Epithelial cell of proximal tubule (primary cell): ENCODE measurements at places on chromosomes 7 and 10. TPM values are rescaled to one million over a fixed set of nuclear protein-coding genes. Genes with fewer than 3 reads are reported as not detected.
A peak's percentile ranks its signal among the peaks of the same experiment; 100 is the strongest.

DNA sequence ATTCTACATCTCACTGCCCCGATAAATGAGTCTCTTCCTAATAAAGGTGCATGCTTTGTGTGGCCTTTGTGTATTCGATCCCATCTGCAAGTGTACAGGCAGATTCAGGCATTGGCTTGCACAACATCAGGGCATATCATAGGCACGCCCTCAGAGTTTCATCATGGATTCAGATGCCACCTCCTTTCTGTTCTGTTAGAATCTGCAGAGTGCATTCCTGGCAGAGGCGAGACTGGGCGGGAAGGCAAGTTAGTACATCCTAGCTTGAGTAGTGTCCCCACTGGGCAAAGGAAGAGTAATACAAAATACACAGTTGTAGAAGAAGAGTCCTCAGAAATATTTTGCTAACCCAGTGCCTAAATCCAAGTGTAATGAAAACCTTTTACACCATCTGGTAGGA, 346.5 kb upstream of the GALNT17 start:
- no peak for DNase-seq

Gene IGF2BP3
- 42.4 and 49.3 TPM in 2 replicates for total RNA-seq

Gene LIPJ
- total RNA-seq: not detected in 2 replicates

DNA sequence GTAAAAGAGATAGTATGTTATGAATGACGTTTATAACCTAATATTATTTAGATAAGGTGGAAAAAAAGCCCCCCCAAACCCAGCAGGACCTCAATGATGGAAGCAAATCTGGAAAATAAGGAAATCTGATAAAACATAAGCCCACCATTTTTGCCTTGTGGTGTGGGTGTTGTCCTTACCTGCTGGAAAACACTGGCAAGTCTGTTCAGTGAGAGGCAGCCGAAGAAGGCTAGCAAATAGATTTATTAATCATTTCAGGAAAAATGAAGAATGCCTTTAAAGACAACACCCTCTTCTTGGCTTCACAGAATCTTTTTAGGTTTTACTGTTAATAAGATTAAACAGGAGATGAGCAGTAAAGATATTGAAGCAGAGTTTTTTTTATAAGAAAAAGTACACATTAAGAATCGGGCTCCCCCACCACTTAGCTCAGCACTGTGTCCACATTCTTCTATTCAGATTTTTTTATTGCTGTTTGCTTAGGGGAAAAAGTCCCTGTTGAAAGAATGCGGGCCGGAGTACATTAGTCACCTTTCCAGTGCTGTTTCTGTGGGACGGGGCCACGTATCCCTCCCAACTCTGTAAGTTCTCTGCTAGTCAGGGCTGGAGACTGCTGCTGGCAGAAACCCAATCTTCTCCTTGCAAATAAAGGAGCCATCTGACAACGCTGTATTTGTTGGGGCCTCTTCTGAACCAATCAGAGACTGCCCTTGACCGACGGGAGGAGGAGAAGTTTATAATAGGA, 104.1 kb downstream of the EVX1 start:
- DNase-seq: peak; percentile 76

Gene FFAR4
- not detected in 2 replicates for total RNA-seq

GRCh38 chr10:48243487-48243886, 31.0 kb downstream of the FRMPD2 start:
- no peak for DNase-seq
